Activated CD4-positive, CD25-positive, alpha-beta regulatory T cell treated with anti-CD3 and anti-CD28 coated beads, Interleukin-2, amount 50 U/mL, for 16 hours (primary cell): ENCODE measurements at places on chromosomes 1 and 21.
A peak's percentile ranks its signal among the peaks of the same experiment; 100 is the strongest.

GRCh38 chr1:223844787-223845036 is 1.0 kb downstream of the TP53BP2 start:
- peak; percentile 33 for DNase-seq

- no peak for DNase-seq
Measured at GRCh38 chr1:170886460-170886859, 48.9 kb upstream of the MROH9 start.

GRCh38 chr1:231720652-231721325 is 94.2 kb downstream of the DISC1 start:
- DNase-seq: no peak

DNA sequence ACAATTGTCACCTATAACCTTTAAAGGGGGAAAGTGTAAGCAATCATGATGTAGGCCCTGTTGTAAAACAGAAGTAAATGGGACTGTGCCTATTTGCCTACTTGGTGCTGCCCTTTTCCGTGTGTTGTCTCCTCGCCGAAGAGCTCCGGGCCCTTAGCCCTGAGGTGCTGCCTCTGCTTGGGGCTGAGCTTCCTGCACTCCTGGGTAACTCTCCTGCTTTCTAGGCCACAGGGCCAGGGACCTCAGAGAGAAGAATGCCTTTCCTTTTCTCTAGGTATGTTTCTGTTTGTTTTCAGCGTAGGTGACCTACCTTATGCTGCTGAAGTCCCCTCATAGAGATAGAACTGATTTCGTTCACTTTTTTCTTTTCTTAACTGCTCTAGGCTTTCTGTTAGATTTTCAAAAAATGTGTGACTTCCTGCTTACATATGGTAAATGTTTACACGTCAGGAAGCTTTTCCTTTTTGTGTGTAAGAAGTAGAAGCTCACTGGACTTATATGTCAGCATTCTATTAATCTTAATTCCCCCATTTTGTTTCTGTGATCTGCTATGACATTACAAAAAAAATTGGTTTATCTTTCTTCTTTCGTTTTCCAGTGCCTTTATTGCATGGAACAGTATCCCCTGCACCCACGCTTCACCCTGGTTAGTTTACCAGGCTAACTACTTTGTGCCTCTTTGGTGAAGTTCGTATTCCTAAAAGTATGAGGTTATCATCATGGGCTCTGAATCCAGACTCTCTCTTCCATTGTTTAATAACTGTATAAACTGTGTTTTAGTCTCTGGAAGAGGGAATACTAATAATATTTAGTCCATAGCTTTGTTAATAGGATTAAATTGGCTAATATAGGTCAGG is 61.7 kb downstream of the ITSN1 start:
- no peak for DNase-seq
